Stimulated activated CD8-positive, alpha-beta memory T cell treated with anti-CD3 and anti-CD28 coated beads, Interleukin-15, amount 100 ng/mL, for 1 hour (primary cell): ENCODE measurements at places on chromosomes 12 and 14.

DNA sequence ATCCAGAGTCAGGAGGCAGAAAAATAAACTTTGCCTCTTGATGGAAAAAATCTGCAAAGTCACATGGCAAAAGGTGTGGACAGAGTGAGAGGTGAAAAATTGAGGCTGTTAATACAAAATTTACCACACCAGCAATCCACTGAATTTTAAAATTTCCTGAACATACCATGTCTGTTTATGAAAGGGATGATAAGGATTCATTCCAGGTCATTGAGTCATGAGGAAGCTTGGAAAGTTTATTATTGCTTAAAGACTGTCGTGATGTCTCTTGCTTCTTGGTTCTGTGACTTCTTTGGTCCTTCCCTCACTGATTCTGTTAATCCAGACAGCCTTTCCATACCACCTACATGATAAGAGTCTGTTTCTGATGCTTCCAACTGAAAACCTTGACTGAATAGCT is 73.2 kb downstream of the TTC6 start:
- no peak for DNase-seq

GRCh38 chr12:92608151-92609091 is 94.4 kb upstream of the PLEKHG7 start:
- no peak for DNase-seq

DNA sequence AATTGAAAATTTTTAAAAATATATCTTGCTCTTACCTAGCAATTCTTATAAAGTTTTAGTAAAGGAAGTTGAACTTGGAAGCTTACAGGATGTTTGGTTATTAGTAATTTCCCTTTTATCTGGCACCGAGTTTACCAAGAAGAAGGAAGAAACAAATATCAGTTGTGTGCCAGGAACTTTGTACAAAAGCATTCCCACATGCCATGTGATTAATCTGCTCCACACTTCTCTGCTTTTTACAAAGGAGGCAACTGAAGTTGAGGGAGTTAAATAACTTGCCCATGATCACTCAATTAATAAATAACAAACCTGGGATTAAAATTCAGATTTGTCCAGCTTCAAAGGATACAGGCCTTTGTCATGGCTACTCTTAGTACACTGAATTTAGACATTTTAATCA is 122.5 kb upstream of the BCAT1 start:
- DNase-seq: no peak

- no peak for DNase-seq
These were observed 22.8 kb upstream of the RPLP0 start for GRCh38 chr12:120223458-120224303.

GRCh38 chr14:76502638-76503037 is 126.7 kb downstream of the ESRRB start:
- no peak for DNase-seq

DNA sequence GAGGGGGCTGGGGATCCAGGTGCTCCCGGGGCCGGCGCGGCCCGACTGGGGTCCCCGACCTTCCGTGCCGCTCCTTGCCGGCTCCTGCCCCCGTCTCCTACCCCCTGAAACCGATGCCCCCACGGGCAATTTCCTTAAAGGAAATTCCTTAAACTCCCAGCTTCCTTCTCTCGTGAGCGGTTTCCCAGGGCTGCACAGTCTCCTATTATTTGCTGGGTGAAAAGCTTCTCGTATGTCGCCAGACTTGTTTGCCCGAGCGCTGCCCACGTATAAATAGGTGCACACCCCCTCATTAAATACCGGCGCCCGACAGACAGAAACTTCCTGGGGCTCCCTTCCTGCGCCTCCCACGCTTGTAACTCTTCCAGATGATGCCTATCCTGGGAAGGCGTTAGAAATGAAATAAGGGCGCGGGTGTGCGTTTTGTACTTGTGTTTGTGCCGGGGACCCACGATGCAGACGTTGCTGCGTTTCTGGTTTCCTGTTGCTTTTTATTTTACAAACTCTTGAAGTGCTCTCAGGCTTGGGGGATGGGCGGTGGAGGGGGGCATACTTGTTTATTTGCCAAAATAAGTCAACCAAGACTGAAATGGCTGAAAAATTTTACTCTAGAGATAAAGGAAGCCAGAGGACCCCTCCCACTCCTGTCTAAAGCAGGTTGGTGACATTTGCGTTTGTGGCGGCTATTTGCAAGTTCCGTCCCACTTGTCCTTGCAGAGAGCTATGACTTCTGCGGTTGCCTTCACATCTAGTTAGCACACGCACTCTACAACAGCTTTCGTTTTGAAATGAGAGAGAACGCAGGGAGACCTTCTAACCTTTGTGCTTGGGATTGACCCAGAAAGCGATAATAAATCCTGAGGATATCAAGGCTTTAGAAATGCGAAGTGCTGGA is 1.0 kb downstream of the HIP1R start:
- DNase-seq: peak; percentile 18

GRCh38 chr12:12171991-12172511 is 94.8 kb downstream of the LRP6 start:
- no peak for DNase-seq

DNA sequence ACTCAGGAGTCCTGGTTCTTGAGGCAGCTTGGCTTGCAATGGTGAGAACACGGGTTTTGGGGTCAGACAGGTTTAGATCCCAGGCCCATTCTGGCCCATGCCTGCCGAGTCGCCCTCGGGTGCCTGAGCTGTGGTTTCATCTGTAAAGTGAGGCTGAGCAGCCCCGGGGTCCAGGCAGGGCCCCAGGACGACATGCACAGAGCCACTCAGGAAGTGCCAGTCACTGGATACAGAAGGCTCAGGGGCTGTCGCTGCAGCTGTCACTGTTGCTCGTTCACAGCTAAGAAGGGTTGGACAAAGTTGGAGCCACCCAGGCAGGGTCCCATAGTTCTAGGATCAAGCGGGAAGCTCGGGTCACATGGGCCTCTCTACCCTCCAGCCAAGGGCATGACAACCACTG is 403.1 kb downstream of the BCL11B start:
- DNase-seq: no peak

GRCh38 chr12:110314308-110314707 is 33.3 kb downstream of the ATP2A2 start:
- no peak for DNase-seq

- DNase-seq: no peak
These were observed 216.0 kb upstream of the EEA1 start for GRCh38 chr12:93145086-93145485.

GRCh38 chr14:65922142-65922541 is 509.6 kb downstream of the FUT8 start:
- no peak for DNase-seq

DNA sequence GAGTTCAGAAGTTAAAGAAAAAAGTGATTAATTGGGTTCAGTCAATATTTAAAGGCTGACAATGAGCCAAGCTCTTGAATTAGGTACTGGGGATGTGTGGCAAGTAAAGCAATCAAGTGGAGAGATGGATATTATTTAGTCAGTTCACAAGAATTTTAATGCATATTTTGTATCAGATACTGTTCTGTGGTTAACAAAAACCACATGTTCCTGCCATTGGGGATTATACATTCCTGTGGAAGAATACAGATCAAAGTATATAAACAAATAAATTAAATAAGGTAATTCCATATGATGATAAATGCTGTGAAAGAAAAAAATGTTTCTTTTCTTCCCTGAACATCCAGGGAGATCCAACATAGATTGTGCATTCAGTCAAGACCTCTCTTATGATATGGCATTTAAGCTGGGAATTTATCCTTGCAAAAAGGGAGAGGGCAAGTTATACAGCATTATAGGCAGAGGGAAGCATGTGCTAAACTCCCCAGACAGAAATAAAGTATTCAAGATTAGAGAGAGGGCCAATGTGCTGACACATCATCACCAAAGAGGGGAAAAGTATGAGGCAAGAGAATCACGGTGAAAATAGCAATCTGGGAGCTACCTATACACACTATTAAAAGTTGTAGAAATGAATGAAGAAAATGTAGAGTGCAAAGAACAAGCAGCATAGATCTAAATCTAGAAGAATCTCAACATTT is 17.6 kb upstream of the A2M start:
- DNase-seq: no peak

GRCh38 chr14:28695109-28695508 is 71.5 kb upstream of the FOXG1 start:
- DNase-seq: no peak

- no peak for DNase-seq
These were observed 87.8 kb upstream of the ATXN7L3B start for GRCh38 chr12:74449872-74450271.

DNA sequence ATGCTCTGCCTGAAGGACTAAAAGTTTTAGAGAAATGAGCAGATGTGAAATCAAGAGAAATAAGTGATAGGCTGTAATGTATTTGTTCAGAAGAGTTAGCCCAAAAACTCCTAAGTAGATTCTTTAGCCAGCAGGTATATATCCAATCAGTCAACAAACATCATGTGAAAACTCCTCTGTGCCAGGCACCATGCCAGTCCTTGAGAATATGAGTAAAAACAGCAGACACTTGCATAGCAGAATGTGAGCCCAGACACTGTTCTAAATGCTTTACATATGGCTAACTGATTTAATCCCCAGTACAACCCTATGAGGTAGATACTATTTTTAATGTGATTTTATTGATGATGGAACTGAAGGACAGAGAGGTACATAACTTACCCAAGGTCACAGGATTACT is 329.8 kb downstream of the PAWR start:
- no peak for DNase-seq

GRCh38 chr12:119012179-119012578 is 30.8 kb downstream of the SRRM4 start:
- no peak for DNase-seq
